ENCODE measurements at places on chromosomes 16 and 17.

DNA sequence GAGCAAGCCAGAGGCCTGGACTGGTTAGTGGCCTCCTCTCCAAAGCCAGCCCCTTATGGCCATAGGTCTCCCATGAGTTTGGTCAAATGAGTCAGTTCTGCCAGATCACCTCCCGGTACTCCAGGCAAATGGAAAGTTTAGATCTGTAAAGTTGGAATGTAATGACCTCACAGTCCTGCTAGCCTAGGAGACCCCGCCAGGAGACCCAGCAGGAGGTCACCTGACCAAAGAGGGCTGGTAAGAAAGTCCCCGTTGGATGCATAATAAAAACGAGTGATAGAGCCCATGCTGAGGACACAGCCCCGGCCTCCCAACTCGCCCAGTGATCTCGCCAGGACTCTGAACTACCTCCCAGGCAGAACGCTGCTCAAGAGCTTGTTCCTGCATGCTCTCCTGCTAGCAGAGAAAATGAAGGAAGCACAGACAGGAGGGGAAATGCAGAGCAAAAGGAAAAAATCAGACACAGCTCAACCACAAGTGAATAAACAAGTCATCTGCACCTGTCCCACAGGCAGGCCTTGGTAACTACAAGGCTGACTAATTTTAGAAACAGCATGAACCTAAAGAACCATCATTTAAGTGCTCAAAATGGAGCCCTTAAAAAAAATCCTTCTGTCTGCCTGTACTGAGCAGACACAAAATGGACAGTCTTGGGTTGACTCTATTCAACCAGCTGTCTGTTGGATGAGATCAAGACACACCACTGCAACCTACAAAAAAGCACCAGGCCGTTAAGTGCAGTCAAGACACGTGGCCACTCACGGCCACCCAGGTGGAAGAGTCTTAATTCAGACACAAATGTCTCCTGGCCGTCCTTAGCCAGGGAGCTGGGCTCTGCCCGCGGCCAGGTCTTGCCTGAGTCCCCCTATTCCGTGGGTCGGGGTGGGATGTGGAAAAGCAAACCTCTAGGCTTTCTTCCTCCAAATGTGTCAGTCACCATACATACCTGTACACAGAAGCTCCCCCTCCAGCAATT, 9.2 kb downstream of the CDIP1 start:
- DNase-seq, result peak; percentile 14

DNA sequence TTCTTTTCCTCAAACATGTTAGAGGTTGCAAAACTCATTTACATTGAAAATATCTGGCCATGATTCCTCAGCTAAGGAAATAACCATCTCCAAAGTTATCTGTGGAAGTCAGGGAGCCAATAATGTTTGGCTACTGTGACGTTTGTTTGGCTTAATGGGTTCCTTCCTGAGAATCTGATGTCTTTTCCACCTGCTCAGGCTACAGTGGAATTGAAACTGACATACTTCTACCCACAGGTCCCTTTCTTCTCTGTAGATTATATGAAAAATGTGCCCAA, 221.1 kb upstream of the XYLT1 start:
- no peak for DNase-seq

DNA sequence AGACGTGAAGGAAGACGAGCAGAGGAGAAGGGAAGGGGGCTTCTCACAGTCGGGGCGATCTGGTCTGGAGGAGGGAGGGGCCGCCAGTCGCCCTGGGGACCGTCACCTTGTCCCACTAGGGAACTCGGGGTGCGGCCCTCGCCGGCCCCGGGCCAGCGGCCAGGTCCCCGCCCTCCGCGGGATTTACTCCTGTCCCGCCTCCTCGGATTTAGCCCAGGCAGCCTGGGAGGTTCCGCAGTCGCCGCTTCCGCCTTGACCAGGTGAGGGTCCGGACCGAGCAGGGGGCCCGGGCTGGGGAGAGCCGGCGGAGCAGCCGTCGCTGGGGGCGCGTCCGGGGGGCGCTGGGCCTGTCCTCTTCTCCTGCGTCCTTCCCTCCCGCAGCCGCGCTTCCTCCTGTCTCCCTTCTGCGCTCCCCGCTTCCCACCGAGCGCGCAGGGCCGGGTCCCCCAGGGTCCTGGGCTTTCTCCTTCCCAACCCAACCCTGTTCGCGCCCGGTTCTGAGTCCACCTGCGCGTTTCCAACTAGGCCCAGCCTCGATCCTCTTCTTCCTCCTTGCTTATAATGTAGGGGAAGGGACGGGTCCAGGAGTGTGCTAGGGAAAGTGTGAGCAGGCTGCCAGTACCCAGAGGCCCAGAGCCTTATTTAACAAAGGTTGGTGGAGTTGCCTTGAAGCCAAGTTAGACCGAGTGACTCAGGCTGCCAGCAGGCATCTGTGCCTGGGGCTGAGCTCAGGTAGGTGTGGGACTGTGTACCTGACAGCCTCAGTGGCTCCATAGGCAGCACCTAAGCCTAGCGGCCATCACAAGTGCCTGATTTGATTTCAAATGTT, at the start of gene TNK1:
Gene TNK1, plus strand, starts transcription at position 235 of the 829 bp plus-strand sequence. CDS start 1,838 bp downstream, outside the sequence.
- peak; percentile 1 for DNase-seq

DNA sequence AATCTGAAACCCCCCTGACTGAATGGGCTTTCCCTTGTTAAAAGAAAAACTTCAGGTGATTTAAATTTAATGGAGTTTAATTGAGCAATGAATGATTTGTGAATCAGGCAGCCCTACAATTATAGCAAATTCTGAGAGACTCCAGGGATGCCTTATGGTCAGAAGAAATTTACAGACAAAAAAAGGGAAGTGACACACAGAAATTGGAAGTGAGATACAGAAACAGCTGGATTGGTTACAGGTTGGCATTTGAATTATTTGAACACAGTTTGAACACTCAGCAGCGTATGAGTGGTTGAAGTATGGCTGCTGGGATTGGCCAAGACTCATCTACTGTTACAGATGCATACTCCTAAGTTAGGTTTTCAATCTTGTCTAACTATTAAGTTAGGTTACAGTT, 19.0 kb upstream of the CPHXL start:
- DNase-seq, result no peak

- DNase-seq, result no peak
Observed at GRCh38 chr17:17926840-17927449, 45.3 kb downstream of the TOM1L2 start.

DNA sequence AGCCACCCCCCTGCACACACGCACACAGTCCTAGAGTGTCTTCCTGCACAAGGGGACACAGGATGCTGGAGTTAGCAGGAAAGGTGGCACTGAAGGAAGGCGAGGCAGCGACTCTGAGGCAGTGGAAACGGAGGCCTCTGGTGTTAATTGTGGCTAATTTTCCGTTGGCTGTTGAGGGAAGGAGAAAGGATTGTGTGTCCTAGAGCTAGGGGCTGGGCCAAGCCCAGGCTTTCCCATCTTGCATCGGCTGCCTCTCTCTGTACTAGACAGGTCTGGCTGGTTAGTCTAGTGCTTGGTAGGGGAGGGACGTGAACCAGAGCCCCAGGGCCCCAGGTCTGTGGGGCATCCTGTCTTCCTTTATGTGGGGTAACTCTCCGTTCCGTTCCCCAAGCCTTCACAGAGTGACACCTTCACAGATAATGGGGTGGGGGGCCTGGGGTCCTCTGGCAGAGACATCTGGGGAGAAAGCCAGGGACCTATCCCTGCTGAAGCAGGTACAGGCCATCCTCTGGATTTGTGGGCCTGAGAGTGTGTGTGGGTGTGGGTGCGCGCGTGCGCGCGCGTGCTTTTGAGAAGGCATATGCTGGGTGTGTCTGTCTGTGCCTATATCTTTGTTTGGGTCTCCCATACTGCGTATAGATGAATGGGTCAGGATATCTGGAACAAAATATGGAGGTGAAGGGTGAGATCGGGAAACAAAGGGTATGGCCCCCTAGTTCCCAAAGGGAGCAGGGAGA, at the start of gene CHD3:
Gene CHD3, plus strand, starts transcription at position 606 of the 737 bp plus-strand sequence. CDS start 212 bp downstream, outside the sequence.
- peak; percentile 46 for DNase-seq

GRCh38 chr17:67467500-67468455, 90.7 kb downstream of the PITPNC1 start:
- no peak for DNase-seq

- no peak for DNase-seq
Observed at GRCh38 chr17:64335486-64335885, 55.2 kb downstream of the PECAM1 start.

DNA sequence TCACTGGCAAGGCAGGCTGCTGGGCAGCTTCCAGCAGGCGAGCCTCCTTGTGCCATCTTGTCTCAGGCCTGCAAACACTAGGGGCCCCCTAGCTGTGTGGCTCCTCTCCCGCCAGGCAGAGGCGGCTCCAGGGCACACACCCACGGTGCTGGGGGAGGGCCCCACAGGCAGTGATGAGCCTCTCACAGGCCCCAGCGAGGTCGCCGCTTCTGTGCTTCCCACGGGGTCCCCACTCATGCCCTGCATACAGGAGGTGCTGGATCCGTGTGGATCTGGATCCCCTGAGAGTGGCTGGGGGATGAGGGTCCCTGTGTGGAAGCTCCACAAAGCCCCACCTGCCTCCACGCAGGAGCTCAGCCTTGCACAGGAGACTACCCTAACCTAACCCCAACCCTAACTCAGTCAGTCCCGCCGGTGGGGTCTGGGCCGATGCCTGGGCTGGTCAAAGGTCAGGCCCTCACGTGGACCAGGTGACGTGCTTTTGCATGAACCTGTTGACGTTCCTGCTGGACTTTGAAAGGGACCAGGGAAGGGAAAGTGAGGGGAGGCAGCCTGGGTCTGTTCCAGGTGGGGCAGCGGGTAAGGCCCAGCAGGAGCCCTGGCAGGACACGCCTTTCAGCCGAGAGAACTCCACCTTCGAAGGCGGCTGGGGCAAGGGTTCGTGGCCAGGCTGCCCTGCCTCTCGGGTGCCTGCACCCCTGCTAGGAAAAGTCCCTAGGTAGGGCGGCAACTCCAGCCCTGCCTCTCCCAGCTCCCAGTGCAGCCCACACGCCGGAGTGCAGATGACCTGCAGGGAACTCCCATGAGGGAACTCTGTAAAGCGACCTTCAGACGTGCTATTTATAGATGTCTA, 5.2 kb downstream of the SECTM1 start:
- peak; percentile 27 for DNase-seq
